ENCODE measurements at places on chromosomes 2 and 18. TPM values are rescaled to one million over a fixed set of nuclear protein-coding genes. Genes with fewer than 3 reads are reported as not detected.

ZNF804A gene
- 0.07 TPM for polyA plus RNA-seq

DNA sequence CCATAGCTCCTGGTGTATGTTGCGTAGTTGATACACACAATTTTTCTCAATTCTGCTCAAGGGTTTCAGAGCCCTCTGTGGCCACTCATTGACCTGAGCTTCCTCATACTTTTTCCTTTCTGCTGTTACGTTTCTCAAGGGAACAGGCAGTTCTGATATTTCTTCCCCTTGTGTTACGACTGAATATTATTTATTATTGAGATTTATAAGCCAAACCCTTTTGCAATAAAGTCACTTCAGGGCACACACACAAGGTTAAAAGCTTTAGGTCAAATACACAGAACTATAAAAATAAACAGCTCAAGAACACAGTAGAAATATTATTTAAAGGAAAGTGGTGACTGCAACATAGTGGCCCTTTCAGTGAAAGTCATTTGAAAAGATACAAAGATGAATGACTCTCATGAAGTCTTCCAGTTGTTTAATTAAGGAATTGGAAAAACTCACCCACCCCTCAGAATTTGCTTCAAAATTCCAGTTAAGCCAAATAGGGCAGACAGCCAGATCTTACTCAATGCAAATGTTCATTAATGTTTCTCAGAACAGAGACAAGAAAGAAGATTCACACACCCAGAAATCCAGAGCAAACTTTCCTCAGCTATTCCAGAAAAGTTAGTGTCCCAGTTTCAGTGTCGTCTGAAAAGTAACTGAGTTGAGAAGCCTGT lies 179.7 kb downstream of the TRIB2 start:
- DNase-seq = peak; percentile 20

- no peak for DNase-seq
Observed at GRCh38 chr18:9722691-9723090, 14.6 kb downstream of the RAB31 start.

ELAC1 gene
- 12.8 TPM for polyA plus RNA-seq

DNA sequence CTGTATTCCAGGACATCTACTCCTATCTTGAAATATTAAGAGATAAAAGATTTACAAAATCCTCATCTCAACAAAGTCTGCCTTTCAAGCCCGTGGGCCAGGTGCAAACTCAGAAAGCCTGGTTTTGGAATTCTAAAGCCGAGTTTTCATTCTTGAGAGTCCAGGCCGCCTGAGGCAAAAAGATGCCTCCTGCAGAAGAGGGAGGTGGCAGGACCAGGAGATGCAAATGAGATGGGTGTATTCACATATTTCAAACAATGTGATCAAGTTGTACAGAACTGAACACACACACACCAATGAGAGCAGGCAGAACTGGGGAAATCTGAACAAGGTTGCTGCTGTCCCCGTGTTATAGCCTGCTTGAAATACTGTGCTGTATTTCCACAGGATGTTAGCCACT lies 7.7 kb upstream of the HS6ST1 start:
- no peak for DNase-seq

DNA sequence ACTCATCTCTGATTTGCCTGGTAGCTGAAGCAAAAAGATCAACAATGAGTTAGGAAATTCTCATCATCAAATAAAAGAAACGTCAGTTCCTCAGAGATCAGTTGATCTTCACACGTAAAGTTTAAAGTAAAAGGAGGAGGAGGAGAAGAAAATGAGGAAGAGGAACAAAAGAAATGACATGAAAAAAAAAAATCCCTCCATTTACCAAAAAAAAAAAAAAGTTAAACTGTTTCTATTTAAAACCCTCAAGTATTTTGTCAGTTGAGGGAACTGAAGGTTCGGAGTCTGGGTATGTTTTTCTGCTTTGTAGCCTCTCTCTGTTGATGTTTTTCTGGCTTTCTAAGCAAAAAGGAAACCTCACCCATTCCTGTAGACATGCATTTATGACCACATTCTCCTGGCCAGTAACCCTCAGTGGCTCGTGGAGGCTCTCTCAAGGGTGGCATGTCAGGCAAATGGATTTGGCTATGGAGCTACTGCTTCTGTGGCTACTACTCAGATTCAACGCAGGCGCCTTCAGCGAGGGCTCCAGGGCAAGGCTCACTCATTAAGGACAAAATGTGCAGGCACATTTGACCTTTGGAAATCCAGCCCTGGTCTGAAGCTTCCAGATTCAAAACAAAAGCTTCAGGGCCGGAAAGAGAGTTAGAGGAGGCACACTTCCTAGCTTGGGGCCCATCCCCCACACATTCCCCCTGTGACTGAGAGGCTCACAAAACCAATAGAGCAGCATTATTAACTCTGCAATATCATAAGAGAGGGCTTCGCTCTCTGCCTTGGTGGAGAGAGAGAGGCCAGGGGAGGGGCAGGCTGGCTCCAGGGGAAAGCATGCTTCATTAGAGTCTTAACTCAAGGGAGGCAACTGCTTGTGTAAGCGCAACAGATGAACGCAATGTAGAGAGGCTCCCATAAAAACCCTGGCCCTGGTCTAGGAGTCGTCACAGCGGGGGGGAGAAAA lies 22.3 kb downstream of the KLF7 start:
- peak; percentile 70 for DNase-seq
